OCI-M1 (cell line): ENCODE measurements at places on chromosomes 2 and 18.

DNA sequence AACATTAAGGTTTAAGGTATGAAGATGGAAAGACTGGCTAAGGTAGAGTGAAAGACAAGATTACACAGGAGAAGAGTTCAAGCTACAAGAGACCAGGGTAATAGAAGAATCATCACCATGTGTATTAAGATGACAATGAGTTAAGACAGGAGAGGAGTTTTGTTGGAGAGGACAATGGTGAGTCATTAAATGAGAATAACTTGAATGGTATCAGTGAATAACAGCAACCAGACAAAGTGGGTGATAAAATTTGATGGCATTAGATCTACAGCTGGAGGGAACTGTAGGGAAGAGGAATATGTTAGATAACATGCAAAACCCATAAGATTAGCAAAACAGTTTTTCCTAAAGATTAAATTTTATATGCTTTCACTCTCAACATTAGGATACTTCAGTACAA is 18.8 kb upstream of the ENOSF1 start:
- peak; percentile 18 for DNase-seq

GRCh38 chr18:55444536-55444935 is 143.5 kb downstream of the TCF4 start:
- DNase-seq = no peak

DNA sequence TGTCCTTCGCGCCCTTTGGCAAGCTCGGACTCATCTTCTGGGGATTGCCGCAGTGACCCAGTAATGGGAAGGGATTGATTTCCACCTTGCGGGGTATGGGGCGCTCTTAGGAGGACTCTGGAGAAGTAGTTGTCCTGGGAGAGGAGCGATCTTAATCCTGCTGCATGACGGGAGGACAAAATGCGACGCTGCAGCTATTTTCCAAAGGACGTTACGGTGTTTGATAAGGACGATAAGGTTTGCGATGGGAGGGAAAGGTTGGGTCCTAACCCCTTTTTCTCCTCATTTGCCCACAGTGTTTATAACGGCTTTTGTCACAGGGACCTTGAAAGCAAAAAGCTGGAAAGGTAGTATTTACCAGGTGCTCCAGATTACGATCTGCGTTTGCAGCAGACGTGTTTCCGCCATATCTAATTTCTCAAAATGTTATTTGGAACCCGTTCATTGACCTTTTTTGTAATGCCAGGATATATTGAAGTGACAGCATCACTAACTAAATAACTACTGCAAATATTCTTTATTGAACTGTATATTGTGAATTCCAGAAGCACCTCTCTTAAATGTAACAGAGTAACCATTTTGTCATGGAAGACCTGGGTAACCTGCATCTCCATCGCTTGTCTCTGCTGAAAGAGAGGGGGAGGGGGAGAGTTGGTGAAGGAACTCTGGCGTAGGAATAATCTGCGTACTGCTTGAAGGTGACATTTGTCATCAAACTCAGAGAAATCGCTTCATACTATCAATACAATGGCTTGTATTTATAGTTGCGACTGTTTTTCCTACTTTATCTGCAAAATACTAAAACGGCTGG is 590 bp downstream of the MDH1 start:
- peak; percentile 49 for DNase-seq

- peak; percentile 69 for DNase-seq
Observed at GRCh38 chr2:27369471-27370025, 590 bp downstream of the EIF2B4 start.

DNA sequence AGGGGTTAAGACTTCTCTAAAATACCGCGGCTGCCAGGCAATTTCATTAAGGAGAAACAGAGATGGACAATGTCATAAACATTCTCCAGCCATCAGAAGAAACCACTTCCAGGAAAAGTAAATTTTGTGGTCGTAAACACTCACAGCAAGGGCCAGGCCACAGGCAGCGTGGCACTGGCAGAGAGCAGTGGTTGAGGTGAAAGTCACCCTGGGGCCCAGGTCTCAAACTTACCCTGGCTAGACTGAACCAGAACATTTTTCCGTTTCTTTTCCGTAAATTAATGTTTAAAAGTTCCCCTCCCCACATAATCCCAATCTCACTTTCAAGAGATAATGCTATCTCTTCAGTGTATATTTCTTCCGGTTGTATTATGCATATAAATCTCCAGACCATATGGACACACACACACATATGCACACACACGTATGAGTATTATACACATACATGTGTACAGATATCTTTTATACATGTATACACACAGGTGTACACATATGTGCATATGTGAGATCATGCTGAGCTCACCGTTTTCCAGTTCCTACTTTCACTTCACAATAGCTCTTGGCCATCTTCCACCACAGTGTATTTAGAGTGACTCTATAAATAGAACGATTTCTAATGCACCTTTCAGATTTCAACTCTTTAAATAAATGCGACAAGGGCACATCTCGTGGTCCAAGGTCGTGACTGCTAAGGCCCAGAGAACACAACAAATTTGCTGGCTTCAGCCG is 90.1 kb downstream of the MALT1 start:
- DNase-seq = peak; percentile 26

DNA sequence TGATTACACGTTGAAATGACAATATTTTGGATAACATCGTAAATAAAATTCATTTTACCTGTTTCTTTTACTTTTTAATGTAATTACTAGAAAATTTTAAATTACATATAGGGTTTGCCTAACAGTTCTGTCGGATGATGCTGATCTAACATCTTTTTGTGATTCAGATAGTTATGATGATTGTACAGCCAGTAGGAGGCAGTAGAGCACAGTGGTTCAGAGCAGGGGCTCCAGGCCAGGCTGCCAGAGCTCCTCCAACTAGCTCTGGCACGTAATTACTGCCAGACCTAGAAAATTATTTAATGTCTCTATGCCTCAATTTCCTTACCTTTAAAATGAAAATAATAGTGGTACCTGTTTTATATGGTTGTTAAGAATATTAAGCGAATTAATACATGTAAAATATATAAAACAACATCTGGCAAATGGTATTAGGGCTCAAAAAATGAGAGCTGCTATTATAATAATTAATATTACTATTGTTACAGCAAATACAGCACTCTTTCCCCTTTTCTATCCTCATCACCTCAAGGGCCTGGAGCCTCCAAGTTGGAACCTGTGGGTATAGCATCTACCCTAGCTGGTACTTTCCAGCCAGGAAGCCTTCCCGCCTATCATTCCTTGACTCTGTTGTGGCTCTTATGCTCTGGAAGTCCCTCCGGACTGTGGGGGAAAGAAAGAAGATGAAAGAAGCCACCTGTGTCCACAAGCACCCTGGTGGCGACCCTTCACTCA is 47.7 kb upstream of the PLA2R1 start:
- DNase-seq = peak; percentile 74

DNA sequence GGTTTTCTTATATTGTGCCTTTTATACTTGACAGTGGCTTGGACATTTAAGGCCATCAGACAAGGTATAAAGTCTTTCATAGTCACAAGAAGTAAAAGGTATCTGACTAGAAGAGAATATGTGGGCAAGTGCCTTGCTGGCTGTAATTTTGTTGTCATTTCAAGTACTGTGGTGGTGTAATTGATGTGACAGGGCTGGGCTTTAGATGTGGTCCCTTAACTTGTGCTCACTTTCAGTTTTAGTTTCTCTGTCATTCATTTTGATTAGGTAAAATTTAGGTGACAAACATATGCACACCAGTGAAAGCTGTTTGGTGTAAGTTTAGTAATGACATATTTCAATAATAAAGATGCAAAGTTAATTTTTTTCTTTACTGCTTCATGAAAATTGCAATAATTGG is 31.2 kb upstream of the TBR1 start:
- peak; percentile 57 for DNase-seq

DNA sequence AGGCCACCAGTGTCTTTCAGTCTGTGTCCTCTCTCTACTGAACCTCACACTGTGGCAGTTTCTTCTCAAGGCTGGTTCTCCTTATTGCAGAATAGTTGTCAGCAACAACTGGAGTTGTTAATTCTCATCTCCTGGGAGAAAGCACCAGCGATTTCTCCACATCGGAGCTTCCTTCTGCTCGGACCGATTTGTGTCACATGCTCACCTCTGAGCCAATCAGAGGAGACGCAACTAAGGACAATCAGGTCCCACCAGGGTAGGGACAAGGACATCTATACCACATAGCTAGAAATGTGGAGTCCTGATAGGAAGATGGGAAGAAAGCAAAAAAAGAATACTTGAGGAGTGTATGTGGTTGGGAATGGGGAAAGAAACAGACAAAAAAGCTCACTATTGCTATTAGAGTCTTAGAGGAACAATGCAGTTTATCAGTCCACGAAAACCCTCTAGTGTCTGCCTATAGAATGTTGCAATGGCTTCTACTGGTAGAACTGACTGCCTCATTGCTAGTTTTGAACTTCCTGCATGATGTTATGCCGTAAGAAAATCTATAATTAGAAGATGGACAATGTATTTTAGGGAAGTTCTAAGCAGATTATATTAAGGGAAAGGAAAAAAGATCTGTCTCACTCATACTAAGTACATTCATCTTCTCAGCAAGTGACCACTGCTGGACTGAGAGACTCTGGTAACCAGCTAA is 169.7 kb downstream of the CDCA7 start:
- peak; percentile 4 for DNase-seq

GRCh38 chr2:222760301-222760897 is 88.9 kb downstream of the MOGAT1 start:
- no peak for DNase-seq

- DNase-seq = no peak
Observed at GRCh38 chr2:237418300-237418699, 4.3 kb upstream of the COL6A3 start.

DNA sequence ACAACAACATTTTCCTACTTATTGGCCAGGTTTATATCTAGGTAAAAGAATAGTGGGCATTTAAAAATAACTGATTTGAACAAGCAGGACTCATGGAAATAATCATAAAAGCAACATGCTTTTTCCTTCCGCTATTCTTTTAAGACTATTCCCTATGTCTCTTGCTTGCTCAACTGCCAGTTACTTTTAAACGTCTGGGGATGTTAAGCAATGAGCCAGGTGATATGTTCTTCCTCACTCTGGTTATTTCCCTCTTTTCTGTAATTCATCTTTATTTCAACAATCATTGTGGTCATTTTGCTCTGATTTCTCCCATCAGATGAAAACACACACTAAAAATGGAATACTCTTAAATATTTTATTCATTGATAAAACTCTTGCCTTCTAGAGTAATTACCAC is 33.4 kb upstream of the SLC8A1 start:
- no peak for DNase-seq

DNA sequence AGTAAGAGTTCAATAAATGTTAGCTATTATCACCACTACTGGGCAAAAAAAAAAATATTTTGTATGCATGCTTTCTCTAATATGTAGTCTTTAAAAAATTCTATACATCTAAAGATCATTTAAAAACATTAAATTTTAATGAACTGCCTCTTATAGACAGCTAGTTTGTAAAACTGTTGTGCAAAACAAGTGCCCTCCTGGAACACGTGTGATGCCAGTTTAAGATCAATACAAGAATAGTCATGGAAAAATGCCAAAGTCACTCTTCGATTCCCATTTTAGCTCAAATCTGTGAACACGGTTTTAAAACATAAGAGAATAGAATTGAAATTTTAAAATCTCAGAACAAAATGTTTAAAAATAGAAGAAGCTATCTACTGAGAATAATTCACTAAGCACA is 242.5 kb upstream of the SMAD7 start:
- no peak for DNase-seq

- DNase-seq = no peak
Observed at GRCh38 chr18:49697757-49698524, 115.4 kb downstream of the ACAA2 start.

DNA sequence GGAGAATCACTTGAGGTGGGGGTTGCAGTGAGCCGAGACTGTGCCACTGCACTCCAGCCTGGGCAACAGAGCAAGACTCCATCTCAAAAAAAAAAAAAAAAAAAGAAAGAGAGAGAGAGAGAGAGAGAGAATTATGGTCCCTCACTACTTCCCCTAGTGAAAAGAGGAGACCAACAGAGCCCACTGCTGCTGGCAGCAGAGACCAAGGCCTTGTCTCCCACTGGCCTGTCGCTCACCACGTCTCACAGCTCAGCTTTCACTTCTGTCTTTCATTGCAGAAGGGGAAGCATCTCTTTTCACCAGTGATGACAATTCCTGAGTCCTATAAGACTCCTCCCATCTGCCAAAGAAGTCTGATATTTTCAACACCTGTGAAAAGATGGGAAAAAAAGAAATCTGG is 81.3 kb downstream of the CLHC1 start:
- DNase-seq = no peak

GRCh38 chr2:172974762-172975161 is 100.9 kb upstream of the MAP3K20 start:
- no peak for DNase-seq

GRCh38 chr18:10210057-10210633 is 244.3 kb upstream of the APCDD1 start:
- DNase-seq = no peak

DNA sequence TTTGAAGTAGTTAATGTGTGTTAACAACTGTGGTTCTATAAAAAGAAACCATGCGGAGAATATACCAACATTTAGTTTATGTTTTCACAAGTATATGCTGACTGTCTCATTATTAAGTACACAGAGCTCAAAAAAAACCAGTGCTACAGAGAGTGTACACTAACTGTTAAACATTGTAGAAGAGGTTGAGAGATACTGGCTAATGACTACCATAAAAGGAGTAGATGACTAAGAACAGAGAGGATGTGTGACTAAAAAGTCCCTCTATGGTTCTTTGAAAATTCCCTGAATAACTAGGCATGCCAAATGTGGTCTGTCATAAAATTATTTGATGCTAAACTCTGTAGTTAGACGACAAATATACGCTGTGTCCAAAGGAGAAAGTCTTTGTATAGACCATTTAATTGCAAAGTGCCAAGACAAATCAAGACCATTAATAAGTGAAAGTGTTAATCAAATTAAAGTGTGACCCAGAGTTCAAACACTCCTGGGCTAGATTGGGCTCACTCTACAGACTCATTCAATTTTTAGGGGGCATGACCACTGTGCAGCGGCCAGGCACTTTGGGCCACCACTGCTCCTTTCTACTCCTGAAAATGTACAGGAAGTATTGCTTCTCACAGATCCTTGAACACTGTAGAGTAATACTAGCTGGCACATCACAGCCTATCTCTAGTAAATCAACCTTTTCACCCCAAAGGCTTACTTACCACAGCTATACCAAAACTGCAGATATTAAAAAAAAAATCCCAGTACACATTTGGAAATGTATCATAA is 45.1 kb upstream of the SERTAD2 start:
- DNase-seq = no peak

GRCh38 chr2:23599667-23600066 is 214.7 kb downstream of the KLHL29 start:
- DNase-seq = no peak

- DNase-seq = no peak
Observed at GRCh38 chr2:137829251-137829650, 135.0 kb upstream of the HNMT start.

GRCh38 chr2:212770240-212770639 is 231.6 kb upstream of the ERBB4 start:
- DNase-seq = no peak

GRCh38 chr2:156803967-156804366 is 367.8 kb downstream of the GPD2 start:
- DNase-seq = no peak

- DNase-seq = no peak
Observed at GRCh38 chr18:46427216-46427995, 229.6 kb downstream of the LOXHD1 start.

- no peak for DNase-seq
Observed at GRCh38 chr18:44569391-44570055, 111.2 kb upstream of the SETBP1 start.
